Activated CD4-positive, alpha-beta T cell treated with anti-CD3 and anti-CD28 coated beads, Interleukin-10, Interleukin-2, amounts not matched to agents 100 ng/mL and 50 ng/mL, durations not matched to agents 16 hours and 8 hours (primary cell): ENCODE measurements at places on chromosomes 5 and 9.
A peak's percentile ranks its signal among the peaks of the same experiment; 100 is the strongest.

GRCh38 chr5:32092938-32093812 lies 80.9 kb downstream of the GOLPH3 start:
- DNase-seq = peak; percentile 82

DNA sequence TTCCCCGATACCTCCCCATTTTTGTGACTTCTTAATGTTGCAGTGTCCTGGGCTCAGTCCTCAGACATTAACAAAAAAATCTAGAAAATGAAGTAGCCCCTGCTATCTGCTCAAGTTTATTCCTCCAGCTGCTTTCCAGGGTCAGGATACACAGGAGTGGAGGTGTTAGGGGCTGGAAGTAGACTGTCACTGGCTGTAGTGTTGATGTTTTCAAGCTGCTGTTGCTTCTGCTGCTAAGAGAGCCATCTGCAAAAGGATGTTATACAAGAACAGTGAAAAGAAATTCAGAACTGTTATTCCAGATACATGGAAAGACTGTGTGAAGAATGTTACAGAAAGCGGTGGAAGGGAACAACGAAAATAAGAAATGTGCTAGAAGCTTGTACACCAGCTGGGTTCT lies 10.7 kb downstream of the CD14 start:
- no peak for DNase-seq

- DNase-seq = no peak
Observed at GRCh38 chr5:9787861-9788600, 157.9 kb upstream of the TAS2R1 start.

DNA sequence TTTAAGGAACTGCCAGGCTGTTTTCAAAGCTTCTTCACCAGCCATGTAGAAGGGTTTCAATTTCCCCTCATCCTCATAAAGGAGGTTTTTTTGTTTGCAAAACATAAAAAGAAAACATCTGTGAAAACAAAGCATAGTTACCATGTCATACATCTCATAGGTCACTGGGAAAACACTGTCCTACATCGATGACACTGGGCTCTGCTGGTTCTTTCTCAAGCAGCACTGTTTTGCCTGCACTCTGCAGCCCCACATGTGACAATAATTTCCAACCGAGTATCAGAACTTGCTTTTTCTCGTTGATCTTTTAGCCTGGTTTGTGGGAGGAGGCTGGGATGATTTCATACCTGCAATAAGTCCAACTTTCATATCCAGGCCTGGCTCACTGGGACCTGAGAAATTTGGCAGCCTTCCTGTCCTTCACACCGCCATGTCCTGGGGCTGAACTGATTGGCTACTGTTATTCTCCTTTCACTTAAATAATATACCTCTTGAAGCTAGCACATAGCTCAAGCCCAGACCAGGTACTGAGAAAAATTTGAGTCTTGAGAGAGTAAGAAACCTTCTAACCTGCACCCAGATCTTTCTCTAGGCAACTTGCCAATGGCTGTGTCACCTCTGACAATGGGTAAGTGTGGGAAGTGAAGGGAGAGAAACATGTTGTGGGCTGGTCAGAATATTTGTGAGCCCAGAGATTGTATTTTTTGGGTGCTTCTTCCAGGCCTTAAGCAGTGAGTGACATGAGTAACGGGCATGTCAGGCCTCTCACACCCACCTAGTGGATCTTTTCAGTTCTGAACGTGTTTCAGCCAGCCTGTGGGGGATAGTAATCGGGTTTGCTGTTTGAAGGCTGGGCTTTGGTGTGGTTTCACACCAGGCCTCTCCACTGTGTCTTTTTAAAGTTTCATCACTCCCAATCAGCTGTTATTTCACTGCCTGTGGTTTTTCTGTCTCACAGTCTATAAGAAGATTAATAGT lies 502.8 kb downstream of the NTRK2 start:
- DNase-seq = no peak

- DNase-seq = no peak
Observed at GRCh38 chr5:169791251-169791650, 154.2 kb downstream of the DOCK2 start.

- no peak for DNase-seq
Observed at GRCh38 chr5:132136906-132137305, 63.3 kb downstream of the CSF2 start.

DNA sequence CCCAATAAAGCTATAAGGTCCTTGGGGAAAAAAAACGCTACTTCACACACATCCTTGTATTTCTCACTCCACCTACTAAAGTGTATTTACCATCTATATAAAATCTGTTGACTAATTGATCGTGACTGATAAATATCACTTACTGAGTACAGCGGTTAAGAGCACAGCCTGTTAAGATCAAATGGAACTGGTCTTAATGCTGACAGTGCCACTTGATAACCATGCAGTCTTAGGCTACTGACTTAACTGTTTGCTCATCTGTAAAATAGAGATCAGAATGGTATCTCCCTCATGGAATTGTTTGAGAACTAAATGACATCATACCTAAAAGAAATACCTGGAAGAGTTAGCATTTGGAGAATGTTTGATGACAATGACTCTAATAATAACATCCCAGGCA lies 67.5 kb downstream of the ZFAND5 start:
- DNase-seq = no peak

DNA sequence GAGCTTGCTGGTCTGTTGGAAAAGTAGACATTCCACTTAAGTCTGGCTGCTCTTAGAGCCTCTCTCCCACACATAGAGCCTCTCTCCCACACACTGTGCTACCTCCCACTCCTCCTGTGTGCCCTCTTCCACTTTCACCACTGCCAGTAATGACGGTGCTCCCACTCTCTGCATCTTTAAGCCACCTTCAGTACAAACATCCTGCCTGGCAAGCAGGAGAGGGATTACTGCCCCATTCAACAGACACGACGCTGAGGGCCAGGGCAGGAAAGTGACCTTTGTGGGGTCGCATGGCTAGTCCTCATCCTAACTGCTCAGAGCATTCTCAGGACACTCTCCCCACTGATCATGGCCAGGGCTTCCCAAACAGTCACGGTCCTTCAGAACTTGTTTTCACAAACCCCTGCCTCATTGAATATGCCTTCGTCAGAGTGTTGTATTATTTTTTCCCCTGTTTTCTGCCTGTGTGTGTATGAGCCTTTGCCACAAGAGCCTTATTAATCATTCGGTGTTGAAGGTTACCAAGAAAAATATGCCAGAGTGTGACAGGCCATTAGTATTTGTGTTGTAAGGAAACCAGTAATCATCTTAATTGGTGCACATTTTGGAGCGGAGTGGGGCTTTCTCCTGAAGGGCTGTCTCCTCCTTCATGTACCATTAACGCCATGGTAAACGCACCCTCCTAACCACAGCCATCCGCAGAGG lies 87.1 kb upstream of the SAP30L start:
- DNase-seq = no peak

DNA sequence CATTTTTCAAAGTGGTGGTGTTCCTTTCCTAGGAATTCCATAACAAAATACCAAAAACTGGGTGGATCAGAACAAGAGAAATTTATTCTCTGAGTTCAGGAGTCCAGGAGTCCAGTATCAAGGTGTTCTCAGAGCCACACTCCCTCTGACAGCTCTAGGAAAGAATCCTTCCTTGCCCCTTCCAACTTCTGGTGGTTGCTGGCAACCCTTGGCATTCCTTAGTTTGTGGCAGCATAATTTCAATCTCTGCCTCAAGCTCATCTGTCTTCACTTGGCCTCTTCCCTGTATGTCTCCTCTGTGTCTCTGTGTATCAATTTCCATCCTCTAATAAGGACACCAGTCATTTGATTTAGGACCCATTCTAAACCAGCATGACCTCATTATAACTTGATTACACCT lies 243.7 kb downstream of the MPDZ start:
- DNase-seq = no peak

DNA sequence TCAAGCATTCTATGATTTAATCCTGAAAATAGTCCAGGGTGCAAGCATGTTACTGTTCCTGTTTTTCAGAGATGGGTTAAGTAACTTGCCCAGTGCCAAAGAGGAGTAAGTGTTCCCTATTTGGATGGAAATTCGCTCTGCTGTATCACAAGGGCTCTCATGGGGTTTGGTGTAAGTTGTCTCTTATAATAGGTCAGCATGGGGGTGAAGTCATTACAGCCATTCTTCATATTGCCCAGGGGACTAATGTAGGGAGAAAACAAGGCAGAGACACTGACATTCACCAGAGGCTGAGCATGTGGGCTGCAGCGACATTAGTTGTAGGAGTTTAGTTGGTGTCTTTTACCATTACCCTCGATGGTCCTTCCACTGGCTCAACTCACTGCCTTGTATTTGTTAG lies 142.1 kb upstream of the GLRA1 start:
- no peak for DNase-seq

GRCh38 chr9:77798140-77798539 lies 150.0 kb upstream of the GNA14 start:
- no peak for DNase-seq

DNA sequence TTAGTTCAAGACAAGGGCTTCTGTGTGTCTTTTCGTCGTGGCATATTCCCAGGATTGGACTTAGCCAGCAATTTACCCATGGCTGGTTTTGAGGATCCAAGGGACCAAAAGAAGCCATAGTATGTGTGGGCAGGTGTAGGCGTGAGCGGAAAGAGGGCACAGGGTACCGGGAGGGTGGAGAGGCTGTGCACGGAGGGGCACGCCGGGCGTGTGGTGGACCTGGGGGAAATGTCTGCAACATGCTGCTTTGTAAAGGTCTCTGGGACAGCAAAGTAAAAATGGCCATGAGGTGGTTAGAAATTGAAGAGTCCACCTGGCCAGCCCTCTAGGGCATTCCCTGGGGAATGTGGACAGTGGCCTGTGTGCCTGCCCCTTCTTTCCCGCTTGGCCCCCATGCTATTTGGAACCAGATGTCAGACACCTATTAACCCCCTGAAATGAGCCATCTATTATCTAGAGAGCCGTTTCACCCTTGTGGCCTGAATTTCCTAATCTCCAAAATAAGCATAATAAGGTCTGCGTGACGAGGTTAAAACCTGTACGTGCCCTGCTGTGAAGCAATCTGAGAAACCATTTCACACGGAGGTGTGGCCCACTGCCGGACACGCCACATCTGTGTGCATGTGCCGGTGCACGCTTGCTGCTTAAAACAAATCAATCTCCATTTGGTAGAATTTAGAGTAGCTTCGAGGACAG lies 5.1 kb downstream of the FLT4 start:
- DNase-seq = no peak

- no peak for DNase-seq
Observed at GRCh38 chr9:91172329-91172728, 189.4 kb downstream of the AUH start.
